ENCODE measurements at places on chromosomes 6 and 20.

DNA sequence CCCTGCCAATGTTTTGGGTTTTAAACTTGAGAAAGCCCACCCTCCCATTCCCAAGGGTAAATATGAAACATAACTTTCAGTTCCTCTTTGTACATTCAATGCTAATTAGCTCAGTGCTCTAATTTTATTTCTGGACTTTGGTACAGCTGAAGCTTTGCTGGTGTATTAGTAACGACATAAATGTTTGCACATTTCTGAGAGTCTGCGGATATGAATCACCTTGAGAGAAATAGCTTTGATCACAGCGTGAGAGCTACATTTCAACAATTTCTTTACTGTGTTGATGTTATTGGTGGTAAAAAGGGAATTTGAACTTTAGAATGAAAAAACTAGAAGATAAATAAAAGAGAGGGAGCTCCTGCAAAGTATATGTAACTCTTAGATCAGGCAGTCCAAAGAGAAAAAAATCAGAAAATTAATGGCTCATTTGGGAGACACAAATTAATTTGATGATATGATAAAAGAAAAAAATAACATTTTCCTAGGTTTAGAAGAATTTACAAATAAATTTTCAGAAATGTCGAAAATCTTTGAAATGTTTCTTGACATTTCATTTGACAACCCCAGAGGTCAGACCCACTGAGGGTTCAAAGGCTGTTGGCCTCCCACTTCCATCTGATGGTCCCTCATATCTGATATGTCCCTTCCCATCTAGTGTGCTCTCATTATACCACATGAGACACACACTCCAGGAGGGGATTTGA is 38.5 kb upstream of the CAP2 start:
- DNase-seq: no peak

DNA sequence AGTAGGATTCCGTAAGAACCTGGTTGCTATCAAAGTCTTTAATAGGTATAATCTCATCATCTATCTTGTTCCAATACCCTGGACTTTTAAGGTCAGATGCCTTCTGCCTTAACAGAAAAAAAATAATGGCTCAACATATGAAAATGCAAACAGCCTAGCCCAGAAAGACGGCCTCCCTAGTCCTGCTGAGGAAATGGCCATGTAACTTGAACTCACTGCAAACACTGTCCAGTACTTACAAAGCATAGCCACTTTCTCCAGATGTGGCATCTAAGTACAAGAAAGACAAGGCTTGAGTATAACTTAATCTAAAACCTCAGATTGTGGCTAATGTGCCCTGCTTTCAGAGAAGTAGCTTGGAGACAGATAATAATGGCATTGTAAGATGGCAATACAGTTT is 26.5 kb downstream of the FASTKD5 start:
- no peak for DNase-seq

- no peak for DNase-seq
Observed at GRCh38 chr20:37319151-37319671, 26.7 kb upstream of the SRC start.

GRCh38 chr6:30724906-30725667 is 4.9 kb downstream of the TUBB start:
- DNase-seq: no peak

DNA sequence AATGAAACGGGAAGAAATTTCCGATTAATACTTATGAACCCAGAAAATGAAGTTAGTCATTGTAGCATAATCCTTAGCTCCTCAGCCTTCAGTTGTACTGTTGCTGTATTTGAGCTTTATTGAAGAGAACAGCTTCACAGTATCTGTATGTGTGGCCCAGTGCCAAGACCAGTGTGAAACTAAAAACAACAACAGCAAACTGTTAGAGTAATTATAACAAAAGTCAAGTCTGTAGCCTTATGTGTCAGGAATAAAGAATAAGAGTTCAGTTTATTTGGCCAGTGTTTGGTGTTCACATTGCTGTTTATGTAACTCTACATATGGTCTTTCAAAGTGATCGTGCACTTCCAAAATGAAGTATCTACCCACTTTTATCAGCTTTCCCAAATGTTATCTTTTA is 70.9 kb downstream of the ARID1B start:
- no peak for DNase-seq

DNA sequence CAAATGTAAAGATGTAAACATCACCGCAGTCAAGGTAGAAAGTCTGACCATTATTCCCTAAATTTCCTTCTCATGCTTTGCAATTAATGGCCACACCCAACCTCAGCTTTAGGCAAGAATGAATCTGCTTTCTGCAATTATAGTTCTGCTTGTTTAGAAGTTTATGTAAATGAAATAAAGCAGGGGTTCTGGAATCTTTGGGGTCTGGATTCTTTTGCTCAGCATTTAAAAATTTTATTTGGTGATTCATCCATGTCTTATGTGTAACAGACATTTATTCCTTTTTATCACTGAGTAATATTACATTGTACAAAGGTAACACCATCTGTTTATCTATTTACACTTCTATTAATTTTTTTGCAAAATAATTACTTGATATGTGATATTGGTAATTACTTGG is 613.6 kb downstream of the UTRN start:
- DNase-seq: no peak

DNA sequence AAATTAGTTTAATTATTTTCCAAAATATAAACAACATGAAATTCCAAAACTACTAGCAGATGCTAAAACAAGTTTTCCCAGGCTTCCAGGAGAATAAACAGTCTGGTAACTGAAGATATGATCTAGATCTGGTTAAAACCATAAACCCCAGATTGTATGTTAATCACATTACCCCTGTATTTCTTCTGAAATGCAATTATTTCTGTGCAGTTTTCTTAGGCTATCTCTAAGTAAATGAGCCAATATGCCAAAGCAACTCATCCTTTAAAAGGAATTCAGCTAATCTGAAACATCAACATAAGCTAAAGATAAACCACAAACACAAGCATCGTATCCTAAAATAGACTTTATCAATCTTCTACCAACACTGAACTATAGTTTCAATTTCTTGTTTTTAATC is 44.6 kb upstream of the SENP6 start:
- no peak for DNase-seq

DNA sequence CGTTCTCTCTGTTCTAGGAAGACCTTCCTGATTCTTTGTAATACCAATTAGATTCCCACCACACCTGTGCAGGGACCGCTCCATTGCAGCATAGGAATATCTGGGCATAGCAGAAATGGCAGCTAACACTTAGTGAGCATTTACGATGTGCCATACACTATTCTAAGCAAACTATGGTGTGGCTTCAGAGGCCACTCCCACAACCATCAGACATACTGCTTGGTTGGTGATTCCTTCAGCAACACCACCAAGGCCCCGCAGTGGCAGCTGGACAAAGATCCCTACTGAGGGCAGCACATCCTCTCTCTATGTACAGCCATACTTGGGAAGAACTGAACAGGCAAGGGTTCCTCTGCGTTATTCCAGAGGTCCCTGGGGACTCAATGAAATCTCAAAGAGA is 6.2 kb downstream of the KCNK5 start:
- no peak for DNase-seq

DNA sequence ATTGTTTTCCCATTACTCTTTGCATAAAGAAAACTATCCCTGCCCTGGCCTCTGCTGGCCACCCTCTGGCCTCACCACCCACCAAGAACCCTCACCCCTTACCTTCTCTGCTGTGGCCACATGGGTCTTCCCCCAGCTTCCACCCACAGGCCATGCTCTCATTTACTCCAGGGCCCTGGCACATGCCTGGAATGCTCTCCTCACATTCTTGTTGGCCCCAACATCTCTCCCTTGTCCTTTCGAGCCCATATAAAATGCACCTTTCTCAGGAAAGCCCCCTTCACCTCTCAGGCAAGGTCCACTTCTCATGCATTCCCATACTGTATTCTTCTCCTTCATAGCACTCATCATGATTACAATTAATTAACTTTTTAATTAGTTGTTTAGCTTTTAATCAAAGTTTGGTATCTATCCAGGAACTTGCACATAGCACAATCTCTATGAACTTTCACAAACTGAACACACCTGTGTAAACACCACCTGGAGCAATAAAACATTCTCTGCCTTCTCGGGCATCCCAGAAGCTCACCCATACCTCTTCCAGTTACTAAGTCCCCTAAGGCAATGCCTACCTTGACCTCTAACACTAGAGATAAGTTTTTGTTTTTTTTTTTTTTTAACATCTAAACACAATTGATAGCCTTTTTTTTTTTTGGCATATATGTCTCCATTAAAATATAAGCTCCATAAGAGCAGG is 617.2 kb downstream of the PTPRT start:
- no peak for DNase-seq

DNA sequence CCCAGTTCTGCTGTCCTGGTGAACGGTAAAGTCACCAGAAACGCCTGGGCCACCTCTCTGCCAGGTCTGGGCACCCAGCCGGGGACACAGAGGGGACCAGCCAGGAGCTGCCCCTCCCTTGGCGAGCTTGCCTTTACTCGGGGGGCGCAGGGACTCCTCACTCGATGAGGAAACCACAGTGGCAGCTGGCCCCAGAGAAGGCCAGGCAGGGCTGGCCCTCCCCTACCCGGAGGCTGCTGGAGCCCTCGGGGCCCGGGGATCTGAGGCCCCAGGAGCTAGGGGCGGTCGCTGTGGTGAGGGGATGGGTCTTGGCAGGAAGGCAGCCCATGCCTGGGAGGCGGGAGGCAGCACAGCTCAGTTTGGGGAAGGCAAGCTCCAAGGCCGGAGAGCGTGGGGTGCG is 80.4 kb upstream of the SLCO4A1 start:
- DNase-seq: no peak

DNA sequence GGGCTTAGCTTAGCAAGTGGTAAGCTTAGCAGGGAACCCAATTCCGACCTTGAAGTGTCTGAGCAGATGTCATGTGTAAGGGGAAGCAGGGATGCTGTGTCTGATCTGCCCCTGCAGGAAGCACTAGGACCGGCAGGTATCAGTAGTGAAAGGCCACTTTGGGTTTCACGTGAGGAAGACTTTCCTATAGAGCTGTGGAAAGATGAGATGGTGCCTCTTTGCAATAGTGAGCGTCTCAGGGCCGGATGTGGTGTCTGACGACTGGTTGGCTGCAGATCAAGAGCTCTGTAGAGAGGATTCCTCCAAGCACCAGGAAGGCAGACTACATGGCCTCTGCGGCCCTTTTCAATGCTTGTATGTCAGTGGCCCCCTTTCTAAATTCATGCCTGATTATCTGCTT is 98.3 kb downstream of the TIAM2 start:
- DNase-seq: no peak

DNA sequence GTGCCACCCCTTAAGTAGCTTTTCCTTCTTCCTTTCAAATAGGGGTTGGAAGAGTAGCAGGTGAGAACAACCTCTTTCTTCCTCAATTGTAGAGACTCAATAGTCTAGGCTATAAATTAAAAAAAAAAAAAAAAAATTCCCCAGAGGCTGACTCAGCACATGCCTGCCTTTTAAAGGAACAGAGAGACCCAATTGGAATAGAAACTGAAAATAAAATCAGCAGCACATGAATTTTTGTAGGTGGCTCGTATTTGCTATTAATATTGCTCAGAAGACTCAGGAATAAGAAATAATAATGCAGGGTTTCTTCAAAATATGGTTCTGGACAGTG is 19.3 kb downstream of the TOP1 start:
- no peak for DNase-seq

GRCh38 chr20:25508083-25508770 is 77.1 kb downstream of the NINL start:
- no peak for DNase-seq

- no peak for DNase-seq
Observed at GRCh38 chr20:23337312-23337711, 13.3 kb upstream of the NXT1 start.

- DNase-seq: no peak
Observed at GRCh38 chr6:111949546-111949945, 76.3 kb upstream of the FYN start.

DNA sequence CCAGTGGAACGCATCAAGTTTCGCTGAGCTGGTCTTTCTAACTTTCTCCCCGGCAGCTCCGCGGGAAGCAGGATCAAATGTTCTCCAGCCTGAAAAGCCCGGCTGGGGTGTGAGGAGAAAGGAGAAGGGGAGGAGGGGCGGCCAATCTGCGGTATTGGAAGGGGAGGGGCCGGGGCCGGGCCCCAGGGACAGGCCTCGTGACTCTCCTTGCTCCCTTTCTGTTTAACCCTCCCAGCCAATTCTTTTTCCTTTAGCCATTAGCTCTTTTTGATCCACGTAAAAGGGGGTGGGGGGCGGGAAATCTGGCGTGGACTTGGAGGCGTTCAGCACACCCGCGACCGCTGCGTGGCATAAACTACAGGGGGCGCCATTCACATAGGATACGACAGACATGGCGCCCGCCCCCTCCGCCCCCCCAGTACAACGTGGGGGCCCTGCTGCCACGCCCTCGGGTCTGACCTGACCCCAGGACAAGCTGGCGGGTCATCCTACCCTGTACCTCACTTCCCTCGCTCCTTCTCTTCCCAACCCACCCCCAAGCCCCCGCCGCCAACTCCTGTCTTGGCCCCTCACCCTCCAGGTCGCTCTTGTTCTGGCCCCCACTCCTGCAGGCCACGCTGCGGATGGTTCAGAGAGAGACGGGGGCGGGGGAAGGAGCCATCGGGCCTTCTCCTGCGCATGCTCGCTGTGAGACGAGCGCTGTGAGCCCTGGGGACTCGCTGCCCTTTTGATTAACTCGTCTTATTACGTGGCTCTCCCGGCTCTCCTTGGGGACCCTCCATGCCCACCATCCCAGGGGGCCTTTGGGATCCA is 7.8 kb upstream of the MDGA1 start:
- DNase-seq: no peak

DNA sequence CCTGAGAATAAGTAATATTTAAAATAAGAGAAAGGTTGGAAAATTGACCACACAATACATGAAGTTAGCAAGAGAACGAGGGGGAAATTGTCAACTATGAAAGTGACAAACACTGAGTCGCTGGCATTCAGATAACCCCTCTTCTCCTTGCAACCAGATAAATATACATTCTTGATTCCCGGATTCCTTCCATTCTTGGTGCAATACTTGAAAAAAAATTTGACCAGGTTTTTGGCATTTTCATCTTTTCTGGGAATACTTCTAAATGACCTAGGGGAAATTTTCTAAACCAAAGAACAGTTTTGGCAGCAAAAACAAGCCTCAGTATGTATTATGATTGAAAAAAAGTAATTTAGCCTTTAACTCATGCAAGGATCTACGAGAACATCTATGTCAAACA is 164.0 kb downstream of the PDE7B start:
- DNase-seq: no peak

- DNase-seq: no peak
Observed at GRCh38 chr6:21332660-21333059, 260.9 kb upstream of the SOX4 start.

DNA sequence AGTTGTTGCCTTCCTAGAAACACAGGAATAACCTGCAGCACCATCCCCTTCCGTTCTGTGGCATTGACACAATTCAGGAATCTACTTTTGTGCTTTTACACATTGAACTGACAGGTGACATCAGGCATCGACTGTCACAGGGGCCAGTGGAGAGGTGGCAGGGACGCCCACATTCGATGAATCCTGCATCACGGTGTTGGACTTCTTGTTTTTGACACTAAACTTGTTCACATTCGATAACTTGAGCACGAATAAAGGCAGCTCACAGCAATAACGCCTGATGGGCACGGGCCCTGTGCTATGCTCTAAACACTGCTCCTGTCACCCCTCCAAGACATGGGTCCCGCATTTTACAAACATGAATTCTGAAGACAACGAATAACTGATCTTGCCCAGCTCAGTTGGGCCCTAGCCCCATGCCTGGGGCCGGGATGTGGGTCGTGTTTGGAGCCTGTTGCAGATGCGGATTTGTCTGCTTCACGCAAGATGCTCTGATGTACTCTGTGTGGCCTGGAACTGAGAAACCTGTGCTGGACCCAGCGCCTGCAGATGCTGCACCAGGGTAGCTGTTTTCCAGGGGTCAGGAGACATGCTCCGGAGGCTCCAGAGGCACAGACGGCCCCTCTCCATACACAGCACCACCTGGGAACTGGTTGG is 75.7 kb downstream of the TTLL2 start:
- DNase-seq: no peak

GRCh38 chr6:13574149-13574570 is 241 bp upstream of the SIRT5 start:
- DNase-seq: peak; percentile 96

Data from T47D (cell line).